ENCODE measurements at places on chromosomes 1 and 21. TPM values are rescaled to one million over a fixed set of nuclear protein-coding genes. Genes with fewer than 3 reads are reported as not detected.

The SPRR2B gene
- not detected for total RNA-seq

The DISC1 gene
- 1.4 TPM for total RNA-seq

The RRP1B gene
- 40.1 TPM for total RNA-seq

The SPRR2A gene
- 3.0 TPM for total RNA-seq

The ALX3 gene
- not detected for total RNA-seq

The OR2T33 gene
- total RNA-seq = not detected

The COL6A1 gene
- total RNA-seq = 79.8 TPM

The SMAP2 gene
- 6.2 TPM for total RNA-seq

The DNM3 gene
- total RNA-seq = 1.2 TPM

The RPL22 gene
- 199 TPM for total RNA-seq

The ZNF593OS gene
- total RNA-seq = not detected

The GPR137B gene
- 10.4 TPM for total RNA-seq

The CNIH4 gene
- 115 TPM for total RNA-seq

The YIPF1 gene
- total RNA-seq = 16.4 TPM

The S100A7A gene
- not detected for total RNA-seq

The FCRL6 gene
- total RNA-seq = not detected

The NPHS2 gene
- total RNA-seq = not detected

All from tracheal epithelial cell (primary cell).